ENCODE measurements at places on chromosomes 7 and 10.

DNA sequence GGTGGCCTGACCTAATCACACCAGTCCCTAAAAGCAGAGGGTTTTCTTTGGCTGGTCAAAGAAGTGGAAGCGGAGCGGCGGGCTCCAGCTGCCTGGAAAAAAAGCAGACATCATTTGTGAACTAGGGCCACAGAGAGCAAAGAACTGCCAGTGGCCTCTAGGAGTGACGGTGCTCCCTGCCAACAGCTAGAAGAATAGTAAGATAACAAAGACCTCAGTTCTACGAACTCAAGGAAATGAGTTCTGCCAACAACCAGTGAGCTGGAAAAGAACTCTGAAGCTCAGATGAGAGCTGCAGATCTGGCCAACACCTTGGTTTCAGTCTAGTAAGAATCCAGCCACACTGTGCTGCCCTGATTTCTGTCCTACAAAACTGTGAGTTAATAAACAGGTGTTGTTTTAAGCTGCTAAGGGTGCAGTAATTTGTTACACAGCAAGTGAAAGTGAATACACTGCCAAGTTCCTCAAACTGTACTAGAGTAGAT is 178.0 kb downstream of the SRPK2 start:
- no peak for DNase-seq

GRCh38 chr10:13769946-13770345 is 183.2 kb downstream of the PRPF18 start:
- no peak for DNase-seq

DNA sequence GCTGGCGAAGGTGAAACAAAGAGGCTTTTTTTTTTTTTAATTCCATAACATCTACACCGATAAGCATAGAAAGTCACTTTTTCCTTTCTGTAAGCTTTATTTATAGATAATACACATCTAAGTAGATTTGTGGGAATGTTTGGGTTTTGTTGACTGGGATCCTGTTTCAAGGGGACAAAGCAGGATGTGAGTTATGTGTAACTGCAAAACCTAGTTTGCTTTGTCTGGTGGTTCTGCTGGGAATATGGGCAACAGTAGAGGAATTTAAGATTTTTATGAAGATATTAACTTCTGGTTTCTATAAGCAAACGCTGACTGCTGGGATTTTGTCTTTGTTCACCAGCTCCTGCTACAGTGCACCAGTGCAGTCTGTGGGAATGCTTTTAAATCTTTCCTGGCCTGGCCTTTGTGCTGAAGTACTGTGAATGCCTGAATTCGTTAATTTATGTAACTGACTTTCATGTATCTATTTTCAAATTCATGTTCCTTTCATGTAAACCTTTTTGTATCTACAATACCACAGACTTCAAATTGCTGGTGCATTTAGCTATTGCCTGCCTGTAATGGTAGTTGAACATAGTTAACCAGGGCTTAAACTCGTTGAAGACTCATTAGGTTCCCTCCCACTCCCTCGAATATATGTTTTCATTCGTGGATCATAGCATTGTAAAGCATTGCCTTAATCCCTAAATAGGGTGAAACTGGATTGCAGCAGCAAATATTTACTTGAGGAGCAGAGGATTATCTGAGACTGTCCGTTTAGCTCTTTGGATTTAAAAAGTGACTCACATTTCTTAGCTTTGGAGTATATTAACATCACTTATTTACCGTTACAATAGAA is 1.5 kb downstream of the KLHL7 start:
- no peak for DNase-seq

DNA sequence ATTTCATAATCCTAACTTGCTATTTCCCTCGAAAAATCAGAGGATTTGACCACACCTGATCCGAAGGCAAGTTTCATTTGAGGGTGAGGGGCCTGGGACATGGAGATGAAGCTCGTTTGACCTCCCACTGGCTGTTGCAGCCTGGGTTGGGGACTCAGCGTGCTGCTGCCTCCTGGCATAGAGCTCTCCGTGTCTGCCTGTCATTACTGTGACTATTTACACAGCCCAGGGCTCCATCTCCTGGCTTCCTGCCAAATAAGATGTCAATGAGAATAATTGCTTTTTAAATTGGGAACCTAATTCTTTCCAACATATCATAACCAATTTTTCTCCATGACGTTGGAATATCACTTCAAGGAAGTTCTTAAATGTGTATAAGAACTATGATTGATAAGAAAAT is 139.3 kb upstream of the COBL start:
- no peak for DNase-seq

DNA sequence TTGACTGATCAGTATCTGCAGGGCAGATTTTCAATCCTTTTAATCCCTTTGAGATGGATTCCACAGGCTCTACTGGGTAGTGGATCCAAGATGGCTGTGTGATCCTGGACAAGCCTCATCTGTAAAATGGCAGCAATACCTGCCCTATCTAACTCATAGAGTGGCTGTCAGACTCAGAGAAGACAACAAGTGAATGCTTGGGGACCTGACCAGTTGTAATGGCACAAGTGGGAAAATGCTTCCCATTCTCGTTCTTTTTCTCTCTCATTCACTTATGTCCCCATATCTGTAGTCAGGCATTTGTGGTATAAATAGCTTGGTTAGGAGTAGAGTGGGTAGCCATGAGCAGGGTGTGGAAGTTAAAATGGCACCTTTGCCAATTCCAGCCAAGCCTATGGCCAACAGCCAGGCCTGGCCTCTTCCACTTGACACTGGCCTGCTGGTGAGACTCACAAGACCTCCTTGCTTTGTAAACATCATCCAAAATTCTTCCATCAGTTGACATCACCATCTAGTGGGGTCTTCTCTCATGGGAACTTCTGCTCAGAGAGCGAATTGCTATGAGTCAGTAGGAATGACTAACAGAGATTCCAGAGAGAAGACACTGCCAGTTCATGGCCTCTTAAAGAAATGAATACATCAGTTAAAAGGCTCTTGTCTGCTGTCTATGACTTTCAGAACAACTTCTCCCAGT is 150.1 kb downstream of the PLPP4 start:
- DNase-seq, result no peak

GRCh38 chr7:22113041-22113440 is 167.3 kb upstream of the CDCA7L start:
- no peak for DNase-seq

All from kidney (tissue), 22 donors.